CD4-positive, alpha-beta T cell treated with Interleukin-6 at 100 ng/mL for 8 hours (primary cell): ENCODE measurements at places on chromosomes 6 and 20.

GRCh38 chr6:115914098-115914497, 146.6 kb downstream of the FRK start:
- DNase-seq: no peak

GRCh38 chr6:107653183-107653580, 163.3 kb downstream of the SOBP start:
- no peak for DNase-seq

DNA sequence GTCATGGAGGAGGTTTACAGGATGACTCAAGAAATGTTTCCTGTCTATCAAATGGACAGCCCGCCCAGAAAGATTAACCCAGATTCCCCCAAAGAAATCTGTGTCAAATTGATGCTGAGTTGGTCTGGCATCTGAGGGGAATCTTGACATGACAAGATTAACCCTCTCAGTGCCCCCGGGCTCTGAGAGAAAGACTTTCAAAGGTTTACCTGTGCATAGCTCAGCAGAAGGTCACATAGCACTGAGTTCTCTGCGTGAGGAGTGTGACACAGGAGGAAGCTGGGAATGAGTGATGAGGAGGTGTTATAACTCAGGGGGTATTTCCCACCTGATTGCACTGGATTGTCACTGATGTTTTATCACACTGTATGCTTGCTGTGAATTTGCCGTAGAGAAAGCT, 601.2 kb downstream of the DHX35 start:
- DNase-seq: no peak

GRCh38 chr6:246352-246751, 45.9 kb upstream of the DUSP22 start:
- no peak for DNase-seq

DNA sequence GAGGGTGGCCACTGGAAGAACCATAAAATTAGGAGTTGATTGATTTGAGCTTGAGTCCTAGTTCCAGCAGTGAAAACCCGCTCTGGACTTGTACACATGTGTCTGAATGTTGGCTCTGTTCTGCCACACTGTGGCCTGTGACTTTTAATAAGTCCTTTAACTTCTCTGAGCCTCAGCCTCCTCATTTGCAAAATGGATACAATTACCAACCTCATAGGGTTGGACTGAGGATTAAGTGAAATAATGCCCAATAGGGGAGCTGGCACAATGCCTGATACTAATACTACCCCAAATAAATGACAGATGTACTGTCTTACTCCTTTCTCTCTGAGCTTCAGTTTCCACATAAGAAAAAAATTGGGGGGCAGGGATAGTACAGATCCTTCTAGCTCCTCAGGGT, 92.6 kb upstream of the RIPOR2 start:
- DNase-seq: no peak

GRCh38 chr6:121901432-121901831, 466.0 kb downstream of the GJA1 start:
- DNase-seq: no peak

GRCh38 chr6:45073771-45074170, 254.4 kb upstream of the RUNX2 start:
- DNase-seq: no peak

GRCh38 chr6:39314273-39314795, at the start of gene KCNK17:
Gene KCNK17, minus strand, starts transcription at chr6:39314419. Its CDS starts 99 bp downstream, at chr6:39314320.
- no peak for DNase-seq

DNA sequence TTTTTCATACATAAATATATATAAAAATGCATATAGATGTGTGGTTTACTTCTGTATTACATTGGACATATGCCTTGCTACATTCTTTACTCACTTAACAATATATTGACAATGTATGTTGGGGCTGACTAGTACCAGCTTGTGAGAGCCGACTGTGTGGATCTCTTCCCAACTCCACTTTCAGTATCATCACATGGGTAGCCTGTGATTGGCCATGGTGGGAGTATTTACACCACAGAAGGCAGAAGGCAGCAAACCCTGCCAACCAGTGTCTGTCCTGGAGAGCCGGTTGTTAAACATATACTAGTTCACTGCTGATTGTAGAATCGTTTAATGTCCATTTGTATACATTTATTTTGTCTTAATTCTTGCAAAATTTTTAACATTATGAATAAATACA, 638.7 kb downstream of the DHX35 start:
- no peak for DNase-seq

DNA sequence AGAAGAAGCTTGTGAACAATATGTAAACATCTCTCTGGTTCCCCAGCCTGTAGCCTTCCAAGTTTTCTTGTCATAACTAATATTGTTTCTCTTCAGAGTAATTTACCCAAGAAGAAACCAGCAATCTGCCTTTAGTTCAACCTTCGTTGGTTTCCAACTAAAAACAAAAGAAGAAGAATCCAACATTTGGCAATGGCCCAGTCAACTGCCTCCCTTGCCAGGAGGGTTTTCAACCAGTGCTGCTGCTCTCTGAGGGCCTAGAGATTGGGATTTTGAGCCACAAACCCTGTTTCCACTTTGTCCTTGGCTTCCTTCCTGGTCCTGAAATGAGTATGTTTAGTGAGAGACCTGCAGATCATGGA, 395.8 kb upstream of the CNR1 start:
- DNase-seq: no peak

GRCh38 chr20:58700823-58701222, 8.2 kb downstream of the NPEPL1 start:
- no peak for DNase-seq

- DNase-seq: peak; percentile 8
These were observed 113.9 kb upstream of the ZNF217 start for GRCh38 chr20:53707371-53708055.

DNA sequence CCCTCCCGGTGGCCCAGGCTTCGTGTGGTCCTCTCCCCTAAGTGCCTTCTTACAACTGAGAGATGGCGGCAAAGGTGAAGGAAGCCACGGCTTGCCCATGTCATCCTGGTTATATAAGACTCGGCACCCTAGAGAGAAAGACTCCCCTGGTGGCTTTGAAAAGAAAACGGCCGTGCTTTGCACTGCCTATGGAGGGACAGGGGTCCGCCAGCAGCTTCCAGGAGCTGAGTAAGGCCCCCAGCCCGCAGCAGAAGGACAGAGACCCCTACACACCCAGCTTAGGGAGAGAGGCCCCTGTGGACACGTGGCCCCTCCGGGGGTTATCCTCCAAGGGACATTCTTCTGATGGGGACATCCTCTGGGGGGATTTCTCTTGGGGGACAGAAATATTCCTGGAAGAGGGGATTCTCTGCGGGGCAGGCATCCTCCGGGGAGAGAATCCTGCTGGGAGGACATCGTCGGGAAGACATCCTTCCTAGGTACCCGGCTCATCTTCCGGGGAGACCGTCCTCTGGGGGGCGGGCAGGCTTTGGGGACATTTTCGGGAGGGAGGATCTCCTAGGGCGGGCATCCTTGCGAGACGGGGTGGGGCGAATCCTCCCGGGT, 511 bp upstream of the OGFR start:
- DNase-seq: no peak

DNA sequence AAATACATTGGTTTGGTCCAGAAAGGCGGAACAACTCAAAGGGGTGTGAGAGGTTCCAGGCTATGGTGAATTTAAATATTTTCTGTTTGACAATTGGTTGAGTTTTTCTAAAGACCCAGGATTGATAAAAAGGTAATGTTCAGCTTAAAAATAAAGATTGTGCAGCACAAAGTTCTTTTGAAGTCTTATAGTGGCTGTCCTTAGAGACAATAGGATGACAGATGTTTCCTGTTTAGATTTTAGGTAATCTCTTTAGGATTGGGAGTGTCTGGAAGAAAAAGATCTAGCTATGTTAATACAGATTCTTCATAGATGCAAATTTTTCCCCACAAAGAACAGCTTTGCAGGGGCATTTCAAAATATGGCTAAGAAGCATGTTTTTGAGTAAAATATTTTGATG, 119.7 kb downstream of the GRIK2 start:
- no peak for DNase-seq

- no peak for DNase-seq
These were observed 204.7 kb upstream of the SULF2 start for GRCh38 chr20:47989957-47990356.

DNA sequence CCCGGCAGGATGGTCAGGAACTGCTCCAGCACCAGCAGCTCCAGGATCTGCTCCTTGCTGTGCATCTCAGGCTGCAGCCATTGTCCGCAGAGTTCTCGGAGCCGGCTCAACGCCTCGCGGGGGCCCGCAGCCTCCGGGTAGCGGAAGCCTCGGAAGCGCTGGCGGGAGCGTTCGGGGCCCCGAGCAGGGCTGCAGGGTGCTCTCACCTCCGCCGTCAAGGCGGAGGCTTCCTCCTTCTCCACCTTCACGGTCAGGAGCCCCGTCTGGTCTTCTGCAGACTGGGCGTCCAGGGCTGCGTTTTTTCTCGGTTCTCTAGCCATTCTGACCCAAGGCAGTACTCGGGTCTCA, 434 bp downstream of the ZKSCAN4 start:
- peak; percentile 19 for DNase-seq

GRCh38 chr20:62355878-62356588, 11.1 kb downstream of the LAMA5 start:
- DNase-seq: no peak

GRCh38 chr20:60484316-60484715, 526.1 kb downstream of the CDH26 start:
- DNase-seq: no peak

DNA sequence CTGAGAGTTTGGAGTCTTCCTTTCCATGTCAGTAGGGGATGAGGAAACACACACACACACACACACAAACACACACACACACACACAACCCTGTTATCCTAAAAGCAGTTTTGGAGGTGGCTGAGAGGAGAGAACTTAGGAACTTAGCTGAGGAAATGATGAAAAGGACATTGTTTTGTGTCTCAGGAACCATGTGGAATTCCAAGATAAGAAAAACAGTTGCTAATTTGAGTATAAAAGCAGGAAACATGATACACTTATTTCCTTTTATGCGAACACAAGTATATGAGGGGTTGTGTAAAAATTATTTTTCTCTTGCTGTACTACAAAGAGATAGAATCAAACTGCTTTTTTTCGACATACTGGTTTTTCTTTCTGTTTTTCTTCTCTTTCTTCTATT, at the start of gene MYCT1:
TSS of gene MYCT1 (plus strand) at position 264 of the 400 bp plus-strand sequence. CDS start at position 270, 6 bp downstream.
- DNase-seq: no peak

DNA sequence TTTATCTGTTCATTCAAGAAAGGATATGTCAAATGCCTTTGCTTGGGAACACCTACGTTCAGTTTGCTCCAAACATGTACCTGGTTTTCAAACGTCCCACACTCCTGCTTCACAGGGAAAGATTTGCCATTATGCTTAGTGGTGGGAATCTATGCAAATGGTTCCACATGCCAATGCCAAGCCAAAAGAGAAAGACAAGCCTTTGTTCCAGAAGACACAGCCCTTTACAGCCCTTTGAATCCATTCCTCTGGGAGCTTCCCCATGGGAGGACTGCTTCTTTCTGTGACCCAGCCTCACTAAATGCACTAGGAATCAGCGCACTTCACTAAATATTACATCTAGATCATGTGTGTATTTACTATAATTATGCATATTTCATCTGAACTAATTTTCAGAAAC, 619.5 kb downstream of the PRKN start:
- no peak for DNase-seq

DNA sequence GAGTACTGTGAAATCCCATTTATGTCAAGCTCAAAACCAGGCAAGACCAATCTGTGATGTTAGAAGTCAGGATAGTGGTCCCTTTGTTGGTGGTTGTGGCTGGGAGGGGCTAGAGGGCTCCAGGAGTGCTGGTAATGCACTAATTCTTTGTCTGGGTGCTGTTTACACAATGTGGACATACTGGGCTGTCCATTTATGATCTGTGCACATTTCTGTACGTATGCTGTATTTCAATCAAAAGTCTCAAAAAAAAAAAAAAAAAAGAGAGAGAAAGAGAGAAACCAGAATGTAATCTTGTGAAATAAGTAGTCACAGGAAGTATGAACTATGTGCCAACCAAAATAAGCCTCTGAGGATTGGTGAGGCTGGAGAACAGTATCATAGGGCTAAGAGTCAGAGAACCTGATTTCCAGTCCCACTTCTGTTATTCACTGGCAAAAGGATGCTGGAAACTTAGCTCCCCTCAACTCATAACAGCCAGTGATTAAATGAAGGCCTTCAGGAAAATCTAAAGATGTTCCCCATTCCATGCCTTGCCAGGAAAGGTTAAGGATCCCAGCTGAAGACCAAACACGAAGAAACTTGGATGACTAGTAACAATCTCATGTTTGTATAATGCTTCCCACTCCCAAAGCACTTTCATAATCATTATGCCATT, 19.6 kb upstream of the TRAM2 start:
- no peak for DNase-seq

DNA sequence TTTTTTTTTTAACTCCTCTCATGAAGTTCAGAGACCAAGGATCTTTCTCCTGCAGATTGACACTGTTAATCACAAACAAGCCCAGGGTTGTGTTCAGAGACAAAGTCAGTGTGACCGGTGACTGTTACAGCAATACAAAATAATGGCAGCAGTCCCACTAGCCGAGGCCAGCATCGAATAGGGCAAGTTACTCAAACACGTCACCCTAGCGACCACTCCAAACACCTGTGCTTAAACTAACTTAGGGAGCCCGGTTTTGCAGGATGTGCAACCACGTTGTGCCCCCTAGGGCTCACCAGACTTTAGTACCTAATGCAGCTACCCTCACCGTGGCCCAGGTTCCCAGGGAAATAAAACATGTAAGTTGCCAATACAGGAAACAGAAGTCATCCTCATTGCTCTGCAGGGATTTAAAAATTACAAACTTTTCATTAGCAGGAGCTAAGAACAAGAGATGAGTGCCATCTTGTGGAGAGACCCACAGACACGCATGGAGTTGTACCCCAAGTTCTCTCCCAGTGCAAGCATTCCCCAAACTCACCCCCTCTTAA, 38.1 kb downstream of the FAM50B start:
- DNase-seq: no peak

DNA sequence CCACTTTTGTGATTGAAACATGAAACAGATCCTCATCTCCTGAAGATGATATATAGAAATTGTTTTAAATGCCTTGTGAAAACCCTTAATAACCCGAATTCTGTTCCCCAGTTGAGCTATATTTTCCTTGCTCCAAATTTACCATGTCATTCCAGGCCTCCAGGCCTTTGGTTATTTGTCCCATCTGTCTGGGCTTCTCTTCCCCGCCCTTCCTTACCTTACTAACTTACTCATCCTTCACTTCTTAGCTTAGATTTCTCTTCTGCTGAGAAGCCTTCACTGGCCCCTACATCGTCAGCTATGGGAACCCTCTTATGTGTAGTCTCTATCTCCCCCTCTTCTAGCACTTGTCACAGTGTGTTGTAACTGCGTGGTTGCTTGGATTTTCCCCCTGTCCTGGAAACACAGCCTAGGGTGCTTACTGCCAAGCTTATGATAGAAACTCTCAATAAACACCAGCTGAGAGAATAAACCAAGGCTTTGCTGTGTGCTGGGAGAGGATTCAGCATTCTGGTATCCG, 68.6 kb downstream of the SGK1 start:
- DNase-seq: no peak

- no peak for DNase-seq
These were observed 323.4 kb downstream of the TAF4 start for GRCh38 chr20:61742097-61742825.

- DNase-seq: no peak
These were observed 154.9 kb downstream of the ESR1 start for GRCh38 chr6:151962246-151962846.

DNA sequence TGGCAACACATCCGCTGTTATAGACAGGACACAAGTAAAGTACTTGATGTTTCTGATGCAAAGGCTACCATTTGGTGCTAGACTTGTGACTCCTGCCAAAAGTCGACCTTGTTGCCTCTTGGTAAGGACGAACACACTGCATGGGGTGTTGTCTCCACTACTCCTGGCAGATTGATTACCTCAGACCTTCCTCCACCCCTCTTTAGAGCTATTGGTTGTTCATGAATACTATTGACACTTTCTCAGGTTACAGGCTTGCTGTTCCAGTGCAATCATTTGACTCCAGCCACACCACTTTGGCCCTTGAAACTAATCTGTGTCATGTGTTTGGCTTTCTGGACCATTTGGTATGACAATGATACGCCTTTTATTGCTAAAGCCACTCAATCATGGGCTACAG, 62.3 kb downstream of the TRMT11 start:
- DNase-seq: no peak
